EH (cell line): ENCODE measurements at places on chromosomes 11 and 22.

DNA sequence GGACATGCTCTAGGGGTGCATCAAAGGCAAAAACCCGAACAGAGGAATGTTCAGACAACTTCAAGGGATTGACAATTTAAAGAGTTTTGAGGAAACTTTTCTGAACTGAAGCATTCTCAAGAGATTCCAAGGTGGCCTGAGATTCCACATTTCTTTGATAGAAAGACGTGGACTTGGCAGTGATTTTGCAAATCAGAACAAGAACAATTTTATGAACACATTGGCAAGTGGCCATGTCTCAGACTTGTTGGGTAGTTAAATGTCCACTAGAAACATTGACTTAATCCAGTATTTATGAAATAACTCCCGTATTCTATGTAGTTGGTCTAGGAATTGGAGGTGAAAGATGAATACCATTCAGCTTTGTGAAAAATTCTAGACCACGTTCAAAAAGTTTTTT is 13.8 kb downstream of the NCAM1 start:
- DNase-seq = no peak

DNA sequence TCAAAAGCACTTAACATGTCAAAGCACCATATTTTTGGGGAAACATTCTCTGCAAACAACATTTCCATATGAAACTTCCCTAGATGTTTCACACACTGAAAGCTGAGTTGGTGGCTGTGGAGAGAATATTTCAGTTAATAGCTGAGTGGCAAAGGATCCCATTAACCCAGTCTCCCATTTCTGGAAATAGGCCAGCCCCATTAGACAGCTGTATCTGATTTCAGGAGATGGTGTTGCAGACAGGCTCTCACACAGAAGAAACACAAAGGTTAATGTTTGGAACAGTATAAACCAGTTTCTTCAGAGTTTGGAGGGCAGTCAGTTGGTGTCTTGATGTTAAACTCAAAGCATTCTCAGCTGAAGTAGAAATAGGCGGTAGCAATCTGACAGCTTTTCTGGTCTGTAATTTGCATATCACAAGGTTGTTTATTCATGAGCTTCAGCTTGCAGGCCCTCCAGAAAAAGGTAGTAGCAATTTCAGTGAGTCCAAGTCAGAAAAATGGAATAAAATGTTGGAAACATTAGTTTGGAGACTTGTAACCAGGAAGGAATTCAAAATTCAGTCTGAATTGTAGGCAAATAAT is 15.5 kb upstream of the ZBTB44 start:
- no peak for DNase-seq

- DNase-seq = no peak
Observed at GRCh38 chr11:95229199-95229992, 1.6 kb downstream of the SESN3 start.

DNA sequence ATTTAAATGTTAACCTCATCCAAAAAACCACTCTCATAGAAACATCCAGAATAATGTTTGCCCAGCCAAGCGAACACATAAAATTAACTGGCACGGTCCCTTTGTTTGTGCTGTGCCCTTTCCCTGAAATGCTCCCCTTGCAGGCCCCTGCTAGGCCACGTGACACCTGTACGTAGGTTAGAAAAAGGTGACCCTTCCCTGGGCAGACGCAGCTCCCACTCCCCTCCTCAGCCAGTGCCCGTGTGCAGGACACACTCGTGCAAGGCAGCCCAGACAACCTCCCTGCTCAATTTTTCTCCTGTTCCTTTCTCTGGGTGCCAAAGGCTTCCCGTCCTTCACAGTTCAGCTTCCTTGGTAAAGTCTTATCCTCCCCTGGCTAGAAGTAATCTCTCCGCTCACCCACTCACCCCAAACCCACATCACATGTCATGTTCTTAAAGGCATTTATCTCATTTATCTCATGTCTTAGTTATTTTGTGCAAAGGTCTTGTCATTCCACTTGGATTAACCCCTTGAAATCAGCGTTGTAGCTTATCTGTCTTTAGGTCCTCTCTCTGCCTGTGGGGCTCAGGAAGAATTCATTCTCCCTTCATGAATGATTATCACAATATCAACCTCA is 20.7 kb downstream of the FAM83F start:
- no peak for DNase-seq

GRCh38 chr11:64809781-64810241 is 540 bp downstream of the MEN1 start:
- DNase-seq = peak; percentile 10

DNA sequence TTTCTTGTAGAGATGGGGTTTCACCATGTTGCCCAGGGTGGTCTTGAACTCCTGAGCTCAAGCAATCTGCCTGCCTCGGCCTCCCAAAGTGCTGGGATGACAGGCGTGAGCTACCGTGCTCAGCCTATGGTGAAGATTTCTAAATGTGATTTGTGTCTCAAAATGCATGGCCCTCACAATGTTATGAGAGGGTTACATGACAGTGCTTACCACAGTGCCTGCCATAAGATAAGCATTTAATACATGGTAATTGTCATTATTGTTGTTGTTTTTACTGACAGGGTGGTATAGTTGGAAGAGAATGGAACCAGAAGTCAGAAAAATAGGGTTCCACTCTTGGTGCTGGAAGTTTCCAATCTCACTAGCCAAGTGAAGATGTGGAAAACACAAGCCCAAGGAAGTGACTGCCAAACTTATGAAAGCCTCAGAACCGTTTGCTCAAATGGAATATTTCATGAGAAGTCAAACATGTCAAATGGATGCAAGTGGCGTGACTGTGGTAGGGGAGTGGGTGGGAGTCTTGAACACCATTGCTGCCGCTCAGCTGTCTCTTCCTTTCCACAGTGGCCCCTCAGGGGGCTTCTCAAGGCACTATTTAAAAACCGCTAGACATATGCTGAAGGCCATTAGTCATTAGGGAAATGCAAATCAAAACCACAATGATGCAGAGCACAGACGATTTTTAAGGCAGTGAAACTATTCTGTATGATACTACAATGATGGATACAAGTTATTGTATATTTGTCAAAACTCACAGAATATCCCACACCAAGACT is 29.1 kb upstream of the LMO2 start:
- no peak for DNase-seq

DNA sequence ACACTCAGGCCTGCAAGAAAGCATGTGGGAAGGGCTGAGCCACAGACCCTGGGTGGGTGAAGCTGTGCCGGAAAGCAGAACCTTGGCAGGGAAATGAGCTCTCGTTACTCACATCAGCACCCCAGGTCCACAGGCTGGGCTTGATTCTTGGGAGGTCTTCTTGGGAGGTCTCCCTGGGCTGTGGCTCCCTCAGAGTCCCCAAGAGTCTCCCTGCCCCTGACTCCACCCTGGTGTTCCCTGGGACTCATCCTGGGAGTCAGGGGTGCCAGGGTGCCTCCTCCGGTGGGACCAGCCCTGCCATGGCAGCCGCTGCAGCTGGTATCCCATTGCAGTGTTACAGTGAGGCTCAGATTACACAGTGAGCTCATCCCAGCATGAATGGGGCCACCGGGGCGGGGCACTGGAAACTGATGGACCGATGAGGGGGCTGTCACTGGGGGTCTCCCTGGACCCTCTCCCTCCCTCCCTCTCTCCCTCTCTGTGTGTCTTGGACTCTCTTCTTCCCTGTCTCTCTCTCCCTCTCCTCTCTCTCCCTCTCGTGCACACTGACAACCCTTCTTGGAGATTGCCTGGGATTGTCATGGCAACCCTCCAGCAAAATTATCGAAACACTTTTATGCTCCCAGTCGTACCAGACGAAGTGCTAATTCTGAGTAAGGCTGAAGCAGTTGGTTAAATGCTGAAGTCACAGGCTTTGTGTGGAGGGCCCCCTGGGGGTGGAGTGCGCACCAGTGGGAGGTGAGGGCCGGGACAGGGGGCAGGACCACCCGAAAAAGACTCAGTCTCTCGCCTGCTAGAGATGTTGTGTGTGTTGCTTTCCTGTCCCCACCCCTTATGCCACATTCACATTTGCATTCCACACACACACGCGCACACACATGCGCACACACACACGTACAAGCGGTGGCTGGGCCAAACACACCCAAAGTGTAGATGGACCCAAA is 8.6 kb upstream of the C11orf96 start:
- DNase-seq = peak; percentile 34

GRCh38 chr11:5242933-5243815 is 6.5 kb downstream of the HBG1 start:
- DNase-seq = no peak

GRCh38 chr11:6319704-6320410 is 444 bp downstream of the CAVIN3 start:
- peak; percentile 97 for DNase-seq

GRCh38 chr11:58927393-58928106 is 11.7 kb upstream of the GLYATL1 start:
- DNase-seq = peak; percentile 26

DNA sequence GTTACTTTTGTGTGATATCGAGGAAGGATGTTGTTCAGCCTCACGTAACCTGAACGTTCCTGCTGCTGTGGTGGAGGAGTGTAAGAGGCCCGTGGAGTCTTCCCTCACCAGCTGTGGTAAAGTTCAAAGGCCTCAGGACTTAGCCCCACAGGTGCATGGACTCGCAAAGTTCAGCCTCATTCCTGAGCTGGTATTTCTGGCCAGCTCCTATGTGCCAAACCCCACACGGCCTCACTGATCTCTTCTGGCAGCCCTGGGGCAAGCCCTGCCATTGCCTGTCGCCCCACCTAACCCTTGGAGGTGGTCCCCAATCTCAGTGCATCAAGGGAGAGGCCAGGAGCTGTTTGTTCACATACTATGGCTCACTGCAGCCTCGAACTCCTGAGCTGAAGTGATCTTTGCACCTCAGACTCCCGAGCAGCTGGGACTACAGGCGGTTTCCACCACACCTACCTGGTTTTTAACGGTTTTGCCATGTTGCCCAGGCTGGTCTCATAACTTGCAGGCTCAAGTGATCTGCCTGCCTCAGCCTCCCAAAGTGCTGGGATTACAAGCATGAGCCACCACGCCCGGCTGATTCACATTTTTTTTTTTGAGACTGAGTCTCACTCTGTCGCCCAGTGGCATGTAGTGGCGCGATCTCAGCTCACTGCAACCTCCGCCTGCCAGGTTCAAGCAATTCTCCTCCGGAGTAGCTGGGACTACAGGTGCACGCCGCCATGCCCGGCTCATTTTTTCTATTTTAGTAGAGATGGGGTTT is 2.2 kb downstream of the PHRF1 start:
- no peak for DNase-seq

- DNase-seq = peak; percentile 55
Observed at GRCh38 chr11:122491509-122491908, 164.0 kb upstream of the UBASH3B start.

DNA sequence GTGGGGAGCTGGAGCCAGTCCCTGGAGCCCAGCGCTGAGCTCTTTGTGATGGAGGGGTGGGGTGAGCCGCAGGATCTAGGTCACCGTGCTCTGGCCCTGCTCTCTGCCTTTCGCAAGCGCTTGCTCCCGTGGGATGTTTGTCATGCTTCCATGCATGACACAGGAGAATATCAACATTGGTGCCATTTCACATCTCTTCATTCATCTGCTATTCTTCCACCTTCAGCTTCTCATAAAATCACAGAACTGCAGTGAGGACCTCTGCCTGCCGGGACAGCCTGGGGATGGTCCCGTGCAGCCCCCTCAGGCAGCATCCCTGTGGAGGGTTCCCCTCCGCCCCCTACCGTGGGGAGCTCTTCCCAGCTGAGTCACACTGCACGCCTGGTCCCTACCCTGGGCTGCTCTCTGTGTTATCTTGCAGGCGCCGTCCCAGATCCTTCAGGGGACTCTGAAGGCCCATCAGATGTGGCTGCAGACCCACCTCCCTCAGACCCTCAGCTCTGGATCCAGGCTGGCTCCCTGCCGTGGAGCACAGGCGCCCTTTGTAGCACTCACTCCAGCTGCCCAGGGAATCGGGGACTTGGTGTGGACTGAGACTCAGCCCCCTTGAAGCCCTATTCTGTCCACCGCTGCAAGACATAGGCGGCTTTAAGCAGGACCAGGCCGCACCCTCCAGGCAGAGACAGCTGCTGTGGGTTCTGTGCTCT is 5.1 kb upstream of the SEPTIN5 start:
- no peak for DNase-seq

DNA sequence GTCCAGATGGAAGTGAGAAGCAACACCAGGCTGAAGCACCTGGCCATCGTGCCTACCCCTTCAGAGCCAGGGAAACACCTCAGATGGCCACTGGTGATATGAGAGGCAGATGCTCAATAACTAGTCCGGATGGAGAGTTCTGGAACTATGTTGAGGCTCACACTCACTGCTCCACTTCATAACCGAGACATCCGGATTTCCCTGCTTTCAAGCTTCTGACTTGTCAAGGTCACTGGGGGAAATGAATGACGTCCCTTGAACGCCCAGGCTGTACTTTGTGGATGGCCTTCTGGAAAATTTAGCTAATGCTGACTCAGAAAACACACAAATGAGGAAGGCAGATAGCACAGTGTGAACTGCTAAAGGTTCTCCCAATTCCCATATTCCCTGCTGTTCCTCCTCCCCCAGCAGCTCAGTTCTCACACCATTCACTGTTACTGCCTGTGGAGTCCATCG is at the start of gene LYVE1:
Gene LYVE1 (minus strand): TSS at position 180 of the 456 bp plus-strand sequence. CDS start 133 bp downstream, at position 47.
- DNase-seq = no peak

DNA sequence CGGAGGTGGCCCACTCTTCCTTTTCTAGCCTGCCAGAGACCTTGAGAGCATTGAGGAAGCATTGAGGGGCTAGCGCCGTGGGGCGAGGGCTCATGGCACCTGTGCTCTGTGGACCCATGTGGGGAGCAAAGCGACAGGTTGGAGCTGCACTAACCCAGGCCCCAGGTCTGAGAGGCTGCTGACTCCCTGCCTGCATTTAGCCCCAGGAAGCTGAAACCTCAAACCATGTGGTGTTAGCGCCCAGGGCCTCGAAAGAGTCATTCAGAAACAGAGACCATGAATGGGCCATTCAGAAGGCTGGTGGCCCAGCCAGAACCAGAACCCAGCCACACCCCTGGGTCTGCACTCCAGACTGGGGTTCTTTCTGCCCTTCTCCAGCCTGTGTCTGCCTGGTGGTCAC is 88.6 kb downstream of the BCR start:
- DNase-seq = no peak

DNA sequence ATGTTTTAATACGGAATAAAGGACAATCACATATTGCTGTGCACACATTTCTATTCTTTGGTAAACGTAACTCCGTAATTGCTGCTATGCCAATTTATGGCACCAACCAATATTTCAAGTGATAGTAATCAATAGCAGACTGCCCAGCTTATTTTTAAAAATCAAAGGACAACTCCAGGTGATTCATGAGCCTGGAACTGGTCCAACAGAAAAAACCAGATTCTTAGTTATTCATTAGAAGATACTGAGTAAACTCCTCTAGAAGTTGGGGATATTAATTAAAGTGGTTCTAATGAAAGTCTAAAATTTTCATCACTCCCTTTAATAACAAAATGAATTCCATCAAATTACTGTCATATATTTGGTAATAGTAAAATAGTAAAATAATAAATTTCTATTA is 9.4 kb upstream of the OR52H1 start:
- DNase-seq = no peak

GRCh38 chr11:58490827-58491226 is 17.1 kb downstream of the OR5B21 start:
- no peak for DNase-seq
